ENCODE measurements at places on chromosomes 4 and X.

DNA sequence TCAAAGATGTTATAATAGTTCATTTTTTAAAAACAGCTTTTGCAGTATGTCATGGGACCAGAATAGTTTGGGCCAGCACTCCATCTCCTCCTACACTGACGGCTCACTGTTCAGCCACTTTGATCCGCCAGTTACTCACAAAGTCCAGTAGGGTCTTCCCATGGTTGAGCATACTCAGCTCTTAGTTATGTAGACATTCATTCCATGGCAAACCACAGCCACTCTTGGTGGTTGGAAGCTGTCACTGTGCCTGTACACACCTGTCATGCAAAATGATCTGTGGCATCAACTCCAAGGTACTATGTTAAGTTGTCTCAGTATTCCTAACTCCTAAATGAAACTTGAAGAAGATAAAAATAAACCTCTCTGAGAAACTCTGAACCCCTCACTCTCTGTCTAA, 127.2 kb downstream of the NR3C2 start:
- peak; percentile 10 for DNase-seq

GRCh38 chrX:56788229-56788628, 59.2 kb downstream of the NBDY start:
- no peak for DNase-seq

DNA sequence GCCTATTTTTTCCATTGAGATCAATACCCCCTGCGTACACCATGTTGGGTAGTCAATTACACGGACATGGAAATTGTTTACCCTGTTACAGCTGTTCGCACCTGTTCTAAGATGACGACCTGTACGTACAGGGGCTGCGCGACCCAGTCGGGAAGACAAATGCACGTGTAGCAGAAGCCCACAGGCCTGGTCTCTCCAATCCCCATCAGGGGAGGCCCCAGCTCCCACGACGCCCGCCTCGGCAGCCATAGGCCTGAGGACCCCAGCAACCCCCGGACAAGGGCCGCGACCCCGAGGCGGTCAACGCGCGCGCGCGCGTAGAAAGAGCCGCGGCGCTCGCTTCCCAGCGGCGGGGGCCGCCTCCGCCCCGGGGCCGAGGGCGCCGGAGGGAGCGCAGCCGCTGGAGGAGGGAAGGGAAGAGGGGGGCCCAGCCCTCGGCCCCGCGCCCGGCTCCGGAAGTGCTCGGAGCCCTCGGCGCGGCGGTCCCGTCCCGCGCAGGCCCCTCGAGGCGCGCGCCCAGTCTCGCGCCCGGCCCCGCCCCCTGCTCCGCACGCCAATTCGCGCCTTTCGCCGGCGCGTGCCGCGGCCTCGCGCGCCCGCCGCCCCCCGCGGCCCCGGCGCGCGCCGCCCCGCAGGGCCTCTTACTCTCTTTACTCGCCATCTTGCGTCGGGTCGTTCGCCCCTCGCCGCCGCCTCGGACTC, 618 bp downstream of the RBBP7 start:
- no peak for DNase-seq

- DNase-seq: no peak
Measured at GRCh38 chrX:53313728-53314105, 32.3 kb upstream of the IQSEC2 start.

DNA sequence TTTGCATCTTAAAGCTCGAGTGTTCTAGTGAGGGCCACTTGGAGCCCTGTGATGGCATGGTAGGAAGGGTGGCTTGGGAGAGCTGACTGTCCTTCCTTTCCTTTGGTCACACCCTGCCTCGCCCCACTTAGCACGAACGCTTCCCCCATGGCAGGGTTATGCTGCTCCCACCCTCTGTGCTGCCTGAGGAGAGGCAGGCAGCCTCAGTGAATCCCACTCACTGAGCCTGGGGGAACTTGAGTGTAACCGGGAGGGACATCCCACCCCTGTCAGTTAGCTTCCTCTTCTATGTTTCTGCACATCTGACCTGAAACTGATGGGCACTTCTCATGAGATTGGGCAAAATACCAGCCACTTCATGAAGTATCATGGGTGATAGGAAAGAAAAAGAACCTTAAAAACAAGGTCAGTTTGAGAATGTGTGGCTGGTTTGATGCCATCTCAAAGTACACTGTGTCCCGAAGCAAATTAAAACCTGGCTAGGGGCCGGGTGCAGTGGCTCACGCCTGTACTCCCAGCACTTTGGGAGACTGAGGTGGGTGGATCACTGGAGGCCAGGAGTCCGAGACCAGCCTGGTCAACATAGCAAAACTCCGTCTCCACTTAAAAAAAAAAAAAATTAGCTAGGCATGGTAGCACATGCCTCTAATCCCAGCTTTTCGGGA, 10.1 kb downstream of the TKTL1 start:
- no peak for DNase-seq

DNA sequence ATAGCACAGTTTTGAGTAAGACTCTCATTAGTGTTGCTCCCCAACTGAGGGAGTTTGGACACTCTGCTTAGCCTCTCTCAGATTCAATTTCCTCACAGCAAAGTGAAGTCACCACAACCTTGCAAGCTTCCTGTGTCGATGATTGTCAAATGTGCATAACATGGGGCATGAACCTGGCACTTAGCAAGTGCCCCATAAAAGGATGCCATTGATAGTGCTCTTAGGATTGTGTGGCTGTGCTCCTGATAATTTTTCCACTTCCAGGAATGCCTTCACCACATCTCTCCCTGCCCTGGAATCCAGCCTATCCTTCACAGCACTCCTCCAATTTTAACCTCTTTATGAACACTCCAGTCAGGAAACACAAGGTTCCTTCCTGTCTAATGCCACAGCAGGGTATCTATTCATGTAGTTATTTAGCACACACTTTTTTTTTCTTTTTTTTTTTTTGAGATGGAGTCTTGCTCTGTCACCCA, 309.4 kb downstream of the PPP3CA start:
- DNase-seq: no peak

DNA sequence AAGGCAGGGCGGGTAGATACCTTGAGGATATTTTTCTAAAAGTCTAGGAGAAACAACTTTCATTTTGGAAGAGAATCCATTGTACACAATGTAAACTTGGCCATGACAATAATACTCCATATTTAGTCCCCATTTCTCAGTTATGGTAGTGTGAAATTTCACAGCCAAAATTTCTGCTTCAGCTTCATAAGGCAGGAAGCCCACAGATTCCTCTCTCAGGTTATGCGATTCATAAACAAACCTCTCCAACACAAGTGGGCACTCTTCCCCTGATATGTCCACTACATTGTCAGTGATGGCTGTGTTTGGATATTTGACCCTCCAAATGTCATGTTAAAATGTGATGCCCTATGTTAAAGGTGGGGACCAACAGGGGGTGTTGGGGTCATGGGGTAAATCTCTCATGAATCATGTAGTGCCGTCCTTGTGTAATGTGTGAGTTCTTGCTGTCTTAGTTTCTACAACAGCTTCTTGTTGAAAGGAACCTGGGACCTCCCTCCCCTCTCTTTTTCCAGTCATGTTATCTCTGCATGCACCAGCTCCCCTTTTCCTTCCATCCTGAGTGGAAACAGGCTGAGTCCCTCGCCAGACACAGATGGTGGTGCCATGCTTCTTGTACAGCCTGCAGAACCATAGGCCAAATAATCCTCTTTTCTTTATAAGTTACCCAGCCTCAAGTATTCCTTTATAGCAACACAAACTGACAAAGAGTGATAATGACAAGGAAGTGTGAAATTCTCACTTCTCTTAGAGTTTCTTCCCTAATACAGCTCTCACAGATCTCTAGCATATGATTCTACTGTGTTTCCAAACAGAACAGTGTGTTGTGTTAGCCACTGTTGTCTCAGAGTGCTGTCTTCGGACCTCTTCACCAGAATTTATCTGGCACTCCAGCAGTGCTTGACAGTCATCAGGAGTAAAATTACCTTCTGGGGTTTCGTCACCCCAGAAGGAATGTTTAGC, 598.4 kb upstream of the GNPDA2 start:
- no peak for DNase-seq

DNA sequence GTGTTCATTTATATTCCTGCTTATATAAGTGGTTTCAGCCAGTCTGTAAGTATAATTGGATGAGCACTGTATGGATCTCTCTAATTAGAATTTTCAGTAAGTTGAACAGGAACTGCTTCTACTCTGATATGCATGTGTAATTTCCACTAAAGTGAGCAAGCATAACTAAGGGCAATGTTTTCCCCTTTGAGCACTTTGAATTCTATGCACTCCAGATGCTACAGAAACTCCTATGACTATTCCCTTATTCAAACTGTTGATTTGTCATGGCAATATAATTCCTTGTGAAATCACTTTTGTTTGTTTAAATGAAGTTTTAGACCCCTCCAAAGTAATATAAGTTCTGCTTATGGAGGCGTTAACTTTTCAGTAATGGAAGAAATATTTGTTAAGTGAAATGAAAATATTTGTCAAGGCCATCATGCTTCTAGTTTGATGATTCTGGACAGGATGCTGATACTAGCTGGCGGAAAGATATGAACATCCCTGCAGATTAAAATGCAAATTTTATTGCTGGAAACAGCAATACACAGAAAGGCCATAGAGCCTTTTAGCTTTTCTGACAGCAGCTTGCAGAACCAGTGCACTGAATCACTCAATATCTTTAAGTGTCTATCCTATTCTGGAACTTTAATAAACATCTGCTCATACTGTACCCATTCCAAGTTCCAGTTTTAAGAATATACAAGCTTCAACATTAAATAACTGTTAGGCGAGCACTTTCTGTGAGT, 1460.8 kb downstream of the RAPGEF2 start:
- DNase-seq: no peak

GRCh38 chr4:73104695-73105094, 35.2 kb upstream of the COX18 start:
- no peak for DNase-seq

DNA sequence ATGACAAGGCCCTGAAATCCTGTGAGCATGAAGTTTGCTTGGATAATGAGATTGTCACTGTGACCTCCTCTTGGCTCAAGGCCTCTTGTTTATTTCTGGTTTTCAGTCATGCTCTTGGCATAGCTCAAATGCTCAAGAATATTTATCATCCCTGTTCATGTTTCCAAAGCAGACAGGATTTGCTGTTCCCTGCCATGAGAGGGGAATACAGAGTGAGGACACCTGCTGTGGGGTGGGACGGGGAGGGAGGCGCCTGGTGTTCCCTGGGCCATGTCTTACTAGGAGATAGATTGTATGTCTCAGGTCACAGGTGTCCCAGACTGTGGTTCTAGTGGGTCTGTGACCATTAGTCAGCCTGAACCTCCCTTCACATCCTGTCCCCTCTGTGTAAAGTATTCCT, 34.9 kb upstream of the SH3RF1 start:
- DNase-seq: no peak

DNA sequence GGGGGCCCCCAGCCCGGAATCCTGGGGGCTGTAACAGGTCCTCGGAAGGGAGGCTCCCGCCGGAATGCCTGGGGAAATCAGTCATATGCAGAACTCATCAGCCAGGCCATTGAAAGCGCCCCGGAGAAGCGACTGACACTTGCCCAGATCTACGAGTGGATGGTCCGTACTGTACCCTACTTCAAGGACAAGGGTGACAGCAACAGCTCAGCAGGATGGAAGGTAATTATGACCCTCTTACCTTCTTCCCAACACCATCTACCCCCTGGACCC, 1.0 kb downstream of the FOXO4 start:
- DNase-seq: no peak

DNA sequence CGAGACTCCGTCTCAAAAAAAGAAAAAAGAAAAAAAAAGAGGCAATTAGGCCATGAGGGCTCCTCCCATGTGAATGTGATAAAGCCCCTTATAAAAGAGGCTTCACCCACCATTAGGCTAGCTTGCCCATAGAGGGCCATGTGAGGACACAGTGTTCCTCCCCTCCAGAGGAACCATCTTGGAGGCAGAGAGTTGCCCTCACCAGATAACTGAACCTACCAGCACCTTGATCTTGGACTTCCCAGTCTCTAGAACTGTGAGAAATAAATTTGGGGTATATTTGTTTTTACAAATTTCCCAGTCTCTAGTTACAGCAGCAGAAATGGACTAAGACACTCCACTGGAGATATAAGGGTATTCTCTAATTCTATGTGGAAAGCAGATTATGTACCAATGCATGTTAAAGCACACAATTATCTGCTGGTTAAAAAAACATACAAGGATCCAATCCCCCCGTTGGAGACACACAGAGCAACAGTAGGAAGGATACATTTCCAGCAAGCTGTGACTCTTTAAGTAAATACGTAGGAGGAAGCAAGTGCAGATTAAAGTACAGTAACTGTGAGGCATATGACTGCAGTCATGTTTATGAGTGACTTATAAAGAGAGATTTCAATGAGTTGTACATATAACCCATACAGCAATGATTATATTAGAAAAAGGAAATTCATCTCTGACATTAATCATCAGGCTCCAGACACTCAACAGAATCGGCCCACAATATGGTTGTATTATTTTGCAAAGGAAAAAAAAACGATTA, 21.4 kb downstream of the SH3RF1 start:
- DNase-seq: no peak

DNA sequence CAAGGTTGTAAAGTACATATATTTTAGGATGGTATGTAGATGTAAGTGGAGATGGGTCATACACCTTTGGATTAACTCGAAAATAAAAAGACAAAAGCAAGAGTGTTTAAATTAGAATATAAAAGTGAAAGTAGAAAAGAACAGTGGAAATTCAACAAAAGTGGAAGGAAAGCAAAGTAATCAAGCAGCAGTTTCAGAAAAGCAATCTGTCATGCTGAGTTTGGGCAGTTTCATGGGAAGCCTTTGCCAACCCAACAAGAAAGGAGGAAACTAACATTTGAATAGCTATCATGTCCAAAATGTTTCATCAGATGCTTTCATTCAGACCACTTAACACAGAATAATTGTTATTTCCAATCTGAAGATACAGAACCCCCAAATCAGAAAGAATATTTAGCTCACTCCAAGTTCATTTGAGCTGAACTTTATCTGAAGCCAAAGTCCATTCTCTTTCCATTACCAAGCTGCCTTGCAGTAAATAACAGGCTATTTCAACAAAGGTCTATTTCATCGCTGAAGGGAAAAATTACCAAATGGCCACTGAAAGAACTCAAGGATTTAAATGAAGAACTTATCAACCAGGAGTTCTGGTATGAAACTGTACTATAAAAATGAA, 1.8 kb upstream of the EXOSC9 start:
- DNase-seq: no peak

DNA sequence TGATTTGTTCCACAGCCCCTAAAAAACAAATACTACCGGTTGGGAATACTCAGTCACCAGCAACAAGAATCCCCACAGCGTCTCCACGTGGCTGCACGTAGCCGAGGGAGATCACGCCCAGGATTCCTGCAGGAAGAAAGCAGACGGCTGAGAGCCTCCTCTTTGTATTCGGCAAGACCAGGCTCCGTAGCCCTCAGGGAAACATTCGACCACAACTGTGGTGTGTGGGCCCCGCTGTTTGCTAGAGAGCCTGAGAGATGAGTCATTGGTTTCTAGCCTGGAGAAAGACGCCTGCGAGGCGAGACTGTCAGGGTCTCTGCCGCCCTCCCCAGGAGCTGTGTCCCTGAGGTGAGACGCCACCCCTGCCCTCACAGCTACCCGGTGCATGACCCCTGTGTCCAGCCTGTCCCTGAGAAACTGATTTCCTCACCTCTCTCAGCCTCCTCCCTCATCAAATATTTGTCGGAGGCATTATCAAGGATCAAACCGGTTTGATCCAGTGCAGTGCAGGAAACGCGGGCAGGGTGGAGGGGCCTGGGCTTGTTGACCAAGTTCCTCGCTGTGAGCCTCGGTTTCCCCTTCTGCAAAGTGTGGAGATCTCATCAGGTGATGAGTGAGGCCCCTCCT, 4.7 kb upstream of the S100P start:
- peak; percentile 93 for DNase-seq
